Anterior cingulate cortex (tissue), 58 donors: ENCODE measurements at places on chromosomes 4 and X.

DNA sequence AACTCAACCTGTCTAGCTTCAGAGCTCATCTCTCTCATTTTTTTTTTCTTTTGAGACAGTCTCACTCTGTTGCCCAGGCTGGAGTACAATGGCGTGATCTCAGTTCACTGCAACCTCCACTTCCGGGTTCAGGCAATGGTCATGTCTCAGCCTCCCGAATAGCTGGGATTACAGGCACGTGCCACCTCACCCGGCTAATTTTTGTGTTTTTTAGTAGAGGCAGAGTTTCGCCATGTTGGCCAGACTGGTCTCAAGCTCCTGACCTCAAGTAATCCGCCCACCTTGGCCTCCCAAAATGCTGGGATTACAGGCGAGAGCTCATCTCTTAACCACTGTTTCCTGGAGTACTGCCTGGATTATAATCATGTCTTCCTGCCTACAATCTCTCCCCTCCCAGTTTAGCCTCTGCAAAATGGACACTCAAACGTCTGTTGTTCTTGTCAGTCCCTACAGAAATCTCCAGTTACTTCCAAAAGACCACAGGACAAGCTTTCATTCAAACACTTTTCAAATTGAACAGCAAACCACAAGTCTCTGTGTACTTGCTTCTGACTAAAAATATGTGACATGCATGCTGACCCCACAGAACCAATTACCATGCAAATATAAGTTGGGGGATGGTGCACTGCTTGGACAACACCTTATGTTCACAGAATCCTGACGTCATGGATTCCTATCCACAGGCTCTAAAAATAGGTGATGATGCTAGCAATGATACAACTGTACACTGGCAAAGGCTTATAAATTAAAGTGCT, 137.2 kb downstream of the SH3KBP1 start:
- no peak for DNase-seq

DNA sequence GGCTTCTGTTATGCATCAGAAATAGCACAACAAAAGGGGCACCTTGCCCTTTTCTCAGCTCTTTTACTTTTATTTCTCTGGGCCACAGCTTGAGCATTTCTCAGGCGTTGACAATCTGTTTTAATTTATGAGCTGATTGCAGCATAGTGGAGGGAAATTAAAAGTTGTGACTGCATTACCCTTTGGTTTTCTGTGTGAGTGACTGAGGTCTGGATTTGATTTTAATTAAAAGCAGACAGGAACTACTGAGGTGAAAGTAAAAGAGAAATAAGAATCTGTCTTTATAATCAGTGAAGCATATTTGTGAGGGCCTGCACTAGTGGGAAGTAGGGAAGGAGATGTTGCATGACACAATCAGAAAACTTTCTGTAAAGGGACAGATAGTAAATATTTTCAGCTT, 43.4 kb upstream of the GEMIN8 start:
- no peak for DNase-seq

DNA sequence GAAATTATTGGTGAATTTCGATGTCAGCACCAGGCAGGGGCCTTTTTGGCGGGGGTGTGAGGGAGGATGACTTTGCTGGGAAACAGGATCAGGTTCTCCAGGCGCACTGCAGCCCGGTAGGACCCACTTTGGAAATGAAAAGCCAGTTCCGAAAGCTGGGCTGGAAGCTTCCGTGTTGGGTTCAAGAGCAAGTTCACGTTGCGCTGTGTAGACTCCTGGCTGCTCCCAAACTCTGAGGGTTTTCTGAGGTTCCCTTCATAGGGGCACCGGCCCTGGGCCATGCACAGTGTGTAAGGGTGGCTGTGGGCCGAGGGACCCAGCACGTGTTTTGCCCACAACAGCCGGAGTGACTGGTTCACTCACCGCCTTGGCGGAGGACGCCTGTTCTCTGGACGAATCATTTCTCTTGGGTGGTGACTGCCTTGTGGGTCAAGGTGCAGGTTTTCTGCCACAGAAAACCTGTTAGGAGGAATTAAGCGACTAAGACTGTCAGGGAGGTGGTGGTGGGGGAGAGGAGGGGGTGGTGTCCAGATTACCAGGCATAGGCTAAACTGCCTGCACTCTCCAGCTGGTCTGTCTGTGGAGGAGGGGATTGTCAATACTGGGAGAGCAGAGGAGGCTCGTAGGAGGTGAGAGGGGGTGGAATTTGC, 8.0 kb downstream of the SHOX start:
- DNase-seq: no peak

GRCh38 chr4:121376097-121376496, 4.7 kb downstream of the QRFPR start:
- DNase-seq: no peak

DNA sequence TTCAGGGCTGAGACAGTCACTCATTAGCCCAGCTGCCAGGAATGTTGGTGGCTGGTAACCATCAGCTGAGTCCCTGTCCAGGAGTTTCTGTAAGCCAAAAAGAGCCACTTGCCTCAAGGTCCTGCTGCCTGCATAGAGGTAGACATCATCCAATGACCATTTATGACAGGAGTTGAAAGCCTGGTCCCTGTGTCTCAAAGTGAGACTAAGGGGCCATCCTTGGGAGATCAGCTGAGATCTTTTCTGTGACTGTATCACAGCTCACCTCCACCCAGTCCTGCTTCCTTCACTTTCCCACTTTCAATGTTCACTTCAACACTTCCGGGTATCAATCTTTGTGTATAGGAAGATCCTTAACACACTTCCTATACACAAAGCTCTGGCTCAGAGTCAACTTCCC, 28.4 kb upstream of the MAOA start:
- DNase-seq: no peak

- no peak for DNase-seq
Measured at GRCh38 chrX:3393178-3393577, 46.7 kb upstream of the MXRA5 start.

GRCh38 chrX:31058284-31058683, 13.6 kb downstream of the FTHL17 start:
- no peak for DNase-seq

- no peak for DNase-seq
Measured at GRCh38 chr4:182277377-182277776, 34.2 kb downstream of the TENM3 start.

- no peak for DNase-seq
Measured at GRCh38 chrX:132751063-132751690, 207.3 kb downstream of the HS6ST2 start.

GRCh38 chr4:65893271-65893670, 223.0 kb upstream of the EPHA5 start:
- no peak for DNase-seq

- DNase-seq: no peak
Measured at GRCh38 chr4:107818301-107818910, 6.3 kb upstream of the SGMS2 start.

GRCh38 chr4:83947125-83947829, 411.4 kb downstream of the GPAT3 start:
- DNase-seq: no peak

DNA sequence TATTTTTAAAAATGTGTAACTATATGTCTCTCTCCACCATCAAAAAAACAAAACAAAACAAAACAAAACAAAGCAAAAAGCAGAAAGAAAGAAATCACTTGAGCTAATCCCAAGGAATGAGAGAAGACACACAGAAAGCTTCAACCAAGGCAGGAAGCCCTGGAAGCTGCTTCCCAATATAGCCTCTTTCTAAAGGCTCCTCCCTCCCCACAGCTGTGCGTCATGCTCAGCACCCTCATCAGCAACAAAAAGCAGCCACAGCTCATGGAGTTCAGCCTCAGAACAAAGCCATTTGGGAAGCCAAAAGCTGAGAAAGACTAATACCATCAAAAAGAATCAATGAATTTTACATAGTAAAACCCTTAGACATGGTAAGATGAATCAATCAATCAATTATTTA, 501.6 kb upstream of the SMIM31 start:
- DNase-seq: peak; percentile 29

GRCh38 chrX:108601276-108601675, 135.1 kb downstream of the IRS4 start:
- DNase-seq: no peak

- no peak for DNase-seq
Measured at GRCh38 chrX:130295519-130296296, 27.0 kb upstream of the ZNF280C start.

DNA sequence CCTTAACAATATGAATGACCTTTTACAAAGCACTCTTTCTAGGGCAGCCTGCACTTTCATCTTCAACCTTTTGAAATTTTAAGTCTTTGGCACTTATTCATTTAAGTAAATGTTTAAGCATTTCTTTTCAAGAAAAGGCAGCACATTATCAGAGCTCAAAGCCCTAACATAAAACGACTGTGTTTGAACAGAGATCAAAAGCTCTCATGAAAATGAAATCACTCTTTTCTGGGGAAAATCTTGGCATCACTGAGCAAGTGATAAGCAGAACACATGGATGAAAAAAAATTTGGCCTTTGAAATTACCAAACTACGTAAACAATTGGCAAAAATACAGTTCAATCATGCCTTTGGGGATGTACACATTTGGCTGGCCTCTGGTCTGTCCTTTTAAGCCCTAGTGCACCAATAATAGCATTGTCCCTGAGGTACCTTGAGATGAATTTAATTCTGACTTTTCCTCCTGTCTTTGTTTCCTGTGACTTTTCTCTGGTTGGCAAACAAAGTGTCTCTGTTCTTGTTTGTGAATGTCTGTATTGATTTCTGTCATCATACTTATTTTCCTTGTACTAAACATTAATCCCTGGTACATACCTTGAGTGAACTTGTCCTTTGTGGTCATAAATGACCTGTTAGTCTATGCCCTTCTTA, 12.9 kb upstream of the ODAM start:
- DNase-seq: no peak

GRCh38 chrX:111095974-111096895, at the start of gene PAK3:
PAK3 (plus strand) TSS chrX:111096191; CDS start chrX:111123104, 26,913 bp downstream.
- DNase-seq: peak; percentile 41

DNA sequence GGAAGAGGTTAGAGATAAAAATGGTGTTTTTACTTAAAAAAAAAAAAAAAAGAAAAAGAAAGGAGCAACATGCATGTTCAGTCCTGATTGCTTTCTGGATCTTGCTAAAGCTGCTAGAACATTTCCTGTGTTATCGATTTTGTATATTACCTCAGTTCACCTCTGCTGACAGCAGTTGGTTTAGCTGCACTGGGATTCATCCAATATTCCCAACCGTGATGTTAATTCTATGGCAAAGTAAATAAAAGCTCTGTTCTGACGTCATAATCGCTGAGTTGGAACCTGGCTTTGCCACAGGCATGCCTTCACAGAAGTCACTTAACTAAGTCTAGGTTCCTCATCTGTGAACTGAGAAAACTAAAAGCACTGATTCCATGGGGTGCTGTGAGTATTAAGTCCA, 90.7 kb upstream of the SORBS2 start:
- DNase-seq: no peak

DNA sequence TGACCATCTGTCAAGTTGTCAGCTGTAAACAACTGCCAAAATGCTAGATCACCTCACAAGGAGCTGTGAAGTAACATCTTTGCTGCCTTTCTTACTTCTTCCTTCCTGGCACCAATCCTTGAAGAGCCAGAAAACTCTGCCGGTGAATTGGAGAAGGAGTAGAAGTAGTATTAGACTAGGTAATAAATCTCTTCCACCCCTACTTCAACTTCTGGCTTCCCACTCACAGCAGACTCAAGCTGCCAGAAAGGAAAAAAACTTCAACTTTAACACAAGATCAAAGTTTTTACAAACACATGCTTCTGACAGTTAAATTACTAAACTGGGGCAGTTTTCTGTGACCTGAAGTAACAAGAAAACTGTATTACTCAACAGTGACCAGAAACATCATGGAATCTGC, 164.7 kb upstream of the SLC7A11 start:
- no peak for DNase-seq

- no peak for DNase-seq
Measured at GRCh38 chr4:12926189-12927066, 557.7 kb downstream of the RAB28 start.

GRCh38 chr4:28354880-28355656, 1494.4 kb downstream of the STIM2 start:
- DNase-seq: no peak

GRCh38 chrX:122586831-122587230, 597.2 kb upstream of the GRIA3 start:
- no peak for DNase-seq

DNA sequence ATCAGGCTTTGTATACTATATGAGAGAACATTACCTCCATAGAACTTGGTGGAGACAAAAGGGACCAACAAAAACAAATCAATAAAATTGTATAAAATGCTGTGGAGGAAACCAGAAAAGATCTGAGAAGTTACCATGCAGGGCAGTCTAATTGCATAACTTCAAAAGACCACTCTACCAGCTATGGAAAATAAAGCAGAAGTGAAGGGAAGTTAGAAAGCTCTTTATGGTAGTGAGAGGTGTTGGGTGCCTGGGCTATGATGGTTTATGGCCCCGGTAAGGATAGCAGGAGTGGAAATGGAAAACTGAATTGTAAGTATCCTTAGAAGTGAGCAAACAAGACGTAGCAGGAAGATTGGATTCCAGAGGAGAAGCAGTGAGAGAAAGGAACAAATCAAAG, 3.1 kb downstream of the TMEM184C start:
- no peak for DNase-seq

- no peak for DNase-seq
Measured at GRCh38 chrX:136039485-136039884, 54.2 kb downstream of the SLC9A6 start.

DNA sequence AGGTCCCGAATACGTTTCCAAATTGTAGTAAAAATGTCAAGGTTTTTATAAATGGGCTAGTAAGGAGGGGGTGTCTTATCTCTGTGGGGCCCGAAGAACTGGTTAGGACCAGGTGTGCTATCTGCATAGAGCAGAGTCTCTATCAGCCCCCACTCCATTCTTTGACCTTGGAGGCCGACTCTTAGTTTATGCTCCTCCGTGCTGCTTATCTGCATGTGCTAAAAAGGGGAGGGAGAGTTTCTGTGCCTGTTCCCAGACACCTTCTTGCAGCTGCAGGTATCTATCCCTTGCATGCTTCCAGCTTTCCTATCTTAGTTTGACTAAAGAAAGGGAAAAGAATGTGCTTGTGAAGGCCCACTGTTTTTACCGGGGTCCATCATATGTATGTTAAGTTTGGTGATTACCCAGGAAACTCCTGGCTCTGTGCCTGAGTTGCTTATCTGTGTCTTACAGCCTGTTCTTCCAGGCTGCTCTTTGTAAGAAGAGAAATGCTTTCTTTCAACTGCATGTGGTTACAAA, 28.6 kb upstream of the NAF1 start:
- DNase-seq: no peak

- DNase-seq: no peak
Measured at GRCh38 chr4:80077639-80078038, 4.6 kb upstream of the ANTXR2 start.

DNA sequence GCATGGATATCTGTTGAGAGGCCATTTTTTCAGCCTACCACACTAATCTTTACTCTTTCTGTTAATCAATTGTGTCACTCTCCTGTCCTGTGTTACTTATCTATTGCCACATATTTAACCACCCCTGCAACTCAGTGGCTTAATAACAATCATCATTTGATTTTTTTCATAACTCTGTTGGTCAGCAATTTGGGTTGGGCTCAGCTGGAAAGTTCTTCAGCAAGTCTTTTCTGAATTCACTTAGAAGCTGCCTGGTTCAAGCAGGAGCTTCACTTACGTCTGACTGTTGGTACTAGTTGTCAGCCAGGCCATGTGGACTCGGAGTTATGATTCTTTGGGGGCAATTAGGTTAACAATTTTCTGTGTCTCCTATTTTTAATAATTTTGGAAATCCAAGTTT, 50.1 kb downstream of the CPE start:
- no peak for DNase-seq

- DNase-seq: no peak
Measured at GRCh38 chr4:135412213-135412612, 1210.6 kb upstream of the PABPC4L start.
